Heart right ventricle (tissue), 16 donors: ENCODE measurements at places on chromosomes 3 and 15.

GRCh38 chr3:12861611-12862010, 20.2 kb upstream of the RPL32 start:
- DNase-seq = no peak

- DNase-seq = no peak
Observed at GRCh38 chr15:70083946-70084345, 13.8 kb downstream of the TLE3 start.

GRCh38 chr3:108830991-108831614, 8.5 kb downstream of the TRAT1 start:
- no peak for DNase-seq

DNA sequence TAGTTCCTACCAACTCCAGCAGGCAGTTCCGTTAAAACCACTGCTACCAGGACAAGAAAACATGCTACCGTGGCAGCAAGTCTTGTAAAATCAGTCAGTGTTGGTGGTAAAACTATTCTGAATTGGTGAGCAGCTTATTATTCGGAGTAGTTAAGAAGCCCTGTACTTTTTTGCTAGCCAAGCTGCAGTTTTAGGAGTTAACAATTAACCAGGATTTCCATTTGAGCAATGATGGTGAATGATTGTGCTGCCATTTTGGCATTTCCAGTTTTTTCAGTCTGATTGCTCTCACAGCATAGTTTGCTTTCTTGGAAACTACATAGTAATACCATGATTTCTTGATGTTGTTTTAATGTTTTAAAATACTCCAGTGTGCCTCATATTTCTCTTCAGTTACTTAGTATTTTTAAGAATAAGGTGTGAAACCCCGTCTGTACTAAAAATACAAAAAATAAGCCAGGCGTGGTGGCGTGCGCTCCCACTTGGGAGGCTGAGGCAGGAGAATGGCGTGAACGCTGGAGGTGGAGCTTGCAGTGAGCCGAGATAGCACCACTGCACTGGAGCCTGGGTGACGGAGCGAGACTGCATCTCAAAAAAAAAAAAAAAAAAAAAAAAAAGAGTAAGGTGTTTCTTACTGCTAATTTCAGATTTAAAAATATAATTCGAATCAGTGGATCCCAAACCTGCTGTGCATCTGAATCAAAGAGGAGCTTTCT, 43.8 kb upstream of the SCAANT1 start:
- no peak for DNase-seq

- peak; percentile 15 for DNase-seq
Observed at GRCh38 chr3:76509179-76509830, 530.6 kb upstream of the ROBO2 start.

DNA sequence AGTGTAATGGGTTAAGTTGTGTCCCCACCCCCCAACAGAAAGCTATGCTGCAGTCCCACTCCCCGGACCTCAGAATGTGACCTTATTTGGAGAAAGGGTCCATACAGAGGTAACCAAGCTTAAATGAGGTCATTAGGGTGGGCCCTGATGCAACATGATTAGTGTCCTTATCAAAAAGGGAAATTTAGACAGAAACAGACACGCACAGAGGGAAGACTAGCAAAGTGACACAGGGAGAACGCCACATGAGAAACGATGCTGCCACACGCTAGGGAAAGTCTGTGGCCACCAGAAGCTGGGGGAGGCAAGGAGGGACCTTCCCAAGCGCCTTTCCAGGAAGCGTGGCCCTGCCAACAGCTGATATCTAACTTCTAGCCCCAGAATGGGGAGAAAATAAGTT, 65.4 kb downstream of the RPN1 start:
- DNase-seq = no peak
